Stimulated activated effector memory CD8-positive, alpha-beta T cell treated with anti-CD3 and anti-CD28 coated beads, Interleukin-12 subunit alpha, Interleukin-12 subunit beta, amount 100 ng/mL, for 72 hours (primary cell): ENCODE measurements at places on chromosomes 13 and 19.
A peak's percentile ranks its signal among the peaks of the same experiment; 100 is the strongest.

- DNase-seq, result no peak
Measured at GRCh38 chr13:95740979-95741320, 64.0 kb downstream of the DNAJC3 start.

- DNase-seq, result no peak
Measured at GRCh38 chr19:4429256-4429655, 26.8 kb downstream of the CHAF1A start.

GRCh38 chr19:39828654-39829032 lies 5.3 kb downstream of the DYRK1B start:
- DNase-seq, result no peak

DNA sequence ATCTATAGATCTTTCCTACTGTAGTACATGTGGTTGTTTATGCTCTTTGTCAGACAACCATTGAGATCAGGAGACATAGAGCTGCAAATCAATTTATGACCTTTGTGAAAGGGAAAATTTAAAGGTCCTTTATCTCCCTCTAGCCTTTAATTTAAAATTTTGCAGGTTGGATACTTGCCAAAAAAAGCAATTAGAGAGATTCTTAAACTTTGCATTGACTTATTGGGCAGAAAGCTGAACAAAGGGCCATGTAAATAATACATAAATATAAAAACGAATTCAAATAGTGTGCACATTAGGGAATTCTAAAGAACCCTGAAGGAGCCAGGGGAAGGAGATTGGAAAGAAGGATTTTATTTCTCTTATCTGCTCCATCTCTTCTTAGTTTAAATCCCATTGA lies 22.0 kb upstream of the RB1 start:
- DNase-seq, result no peak

GRCh38 chr19:58372311-58373133 lies 8.3 kb downstream of the ZNF837 start:
- no peak for DNase-seq

- DNase-seq, result no peak
Measured at GRCh38 chr19:50514346-50515167, 844 bp upstream of the ASPDH start.

DNA sequence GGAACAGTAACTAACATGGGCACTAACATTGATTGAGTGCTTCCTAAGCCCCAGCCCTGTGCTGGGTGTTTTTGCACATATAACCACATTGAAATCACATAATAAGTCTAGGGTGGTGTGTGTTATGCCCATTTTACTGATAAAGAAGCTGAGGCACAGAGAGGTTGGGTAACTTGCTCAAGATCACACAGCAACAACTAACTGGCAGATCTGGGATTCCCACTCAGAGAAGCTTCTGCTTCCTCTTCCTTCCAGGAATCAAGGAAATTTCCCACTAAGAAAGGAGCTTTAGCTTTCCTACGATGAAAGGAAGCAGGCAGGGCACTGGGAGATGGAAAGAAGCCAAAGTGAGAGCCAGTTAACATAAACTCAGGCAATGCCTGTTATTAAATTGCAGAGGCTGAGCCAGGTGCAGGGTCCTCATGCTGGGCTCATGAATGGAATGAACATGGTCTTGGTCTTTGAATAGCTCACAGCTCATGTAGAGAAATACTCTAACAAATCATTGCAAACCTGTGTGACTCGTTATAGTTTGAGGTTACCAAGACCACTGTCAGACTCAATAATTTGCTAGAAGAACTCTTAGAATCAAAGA lies 10.1 kb downstream of the SSC5D start:
- DNase-seq, result no peak

DNA sequence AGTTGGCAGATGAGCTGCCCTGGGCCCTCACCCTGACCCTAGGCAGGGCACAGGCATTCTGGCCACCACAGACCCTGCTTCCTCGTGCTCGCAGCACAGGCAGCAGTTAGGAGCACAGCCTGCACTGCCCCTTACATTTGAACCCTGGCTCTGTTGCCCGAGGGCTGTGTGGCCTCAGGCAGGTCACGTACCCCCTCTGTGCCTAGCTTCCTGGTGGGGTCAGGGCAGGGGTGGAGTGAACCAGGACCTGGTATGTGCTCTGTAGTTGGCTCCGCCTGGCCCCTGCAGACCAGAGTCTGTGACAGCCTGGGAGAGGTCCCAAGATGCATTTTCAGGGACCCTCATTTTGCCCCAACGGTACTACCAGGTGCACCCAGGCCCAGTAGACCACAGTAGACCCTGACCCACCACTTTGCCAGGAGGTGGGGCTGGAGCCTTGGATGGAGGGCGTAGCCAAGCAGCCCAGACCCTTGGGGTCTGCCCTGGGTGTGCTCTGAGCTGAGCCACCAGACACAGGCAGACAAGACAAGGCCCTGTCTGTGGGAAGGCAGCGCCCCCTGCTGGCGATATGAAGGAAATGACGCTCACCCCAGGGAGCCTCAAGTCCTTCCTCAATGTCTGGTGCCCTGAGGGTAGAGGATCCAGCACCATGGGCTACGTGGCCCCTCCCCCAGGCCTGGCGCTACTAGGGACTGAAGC lies 9.1 kb downstream of the LYL1 start:
- DNase-seq, result peak; percentile 86

DNA sequence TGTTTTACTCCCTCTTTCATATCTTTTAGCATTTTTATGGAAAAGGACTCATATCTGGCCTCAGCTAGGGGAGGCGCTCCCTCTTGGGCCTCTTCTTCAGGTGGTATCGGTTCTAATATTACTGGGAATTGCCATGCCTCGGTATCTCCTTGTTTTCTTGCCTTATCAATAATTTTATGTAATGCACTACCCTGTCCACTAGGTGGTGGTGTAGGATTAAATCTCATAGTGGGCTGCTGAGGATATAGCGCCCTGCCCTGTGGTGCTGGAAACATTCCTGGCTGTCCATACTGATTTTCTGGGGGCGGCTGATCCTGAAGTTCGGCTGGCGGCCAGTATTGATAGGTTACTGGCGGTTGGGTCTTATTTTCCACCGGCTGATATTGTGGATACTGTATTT lies 35.8 kb downstream of the ZNF420 start:
- no peak for DNase-seq
